ENCODE measurements at places on chromosomes 7 and 10.

GRCh38 chr10:33715303-33715975, 381.0 kb upstream of the NRP1 start:
- no peak for DNase-seq

- peak; percentile 94 for DNase-seq
Measured at GRCh38 chr7:16739863-16740622, 13.5 kb upstream of the TSPAN13 start.

DNA sequence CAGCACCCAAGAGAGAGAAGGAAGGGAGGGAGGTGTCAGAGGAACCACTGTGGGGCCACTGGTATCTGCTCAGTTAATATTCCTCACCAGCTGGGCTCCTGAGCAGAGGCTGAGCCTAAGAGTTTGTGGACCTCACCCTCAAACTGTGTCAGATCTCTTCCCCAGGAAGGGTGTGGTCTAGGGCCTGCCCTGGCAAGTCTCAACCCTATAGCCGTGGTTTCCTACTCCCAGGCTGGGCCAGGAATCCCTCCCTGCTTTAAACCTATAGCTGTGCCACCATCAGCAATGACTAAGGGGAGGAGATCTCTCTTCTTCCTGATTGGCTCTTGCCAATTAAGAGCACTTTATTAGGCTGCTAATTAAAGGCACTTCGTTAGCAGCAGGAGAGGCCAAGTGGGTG, 29.9 kb downstream of the POLL start:
- no peak for DNase-seq

DNA sequence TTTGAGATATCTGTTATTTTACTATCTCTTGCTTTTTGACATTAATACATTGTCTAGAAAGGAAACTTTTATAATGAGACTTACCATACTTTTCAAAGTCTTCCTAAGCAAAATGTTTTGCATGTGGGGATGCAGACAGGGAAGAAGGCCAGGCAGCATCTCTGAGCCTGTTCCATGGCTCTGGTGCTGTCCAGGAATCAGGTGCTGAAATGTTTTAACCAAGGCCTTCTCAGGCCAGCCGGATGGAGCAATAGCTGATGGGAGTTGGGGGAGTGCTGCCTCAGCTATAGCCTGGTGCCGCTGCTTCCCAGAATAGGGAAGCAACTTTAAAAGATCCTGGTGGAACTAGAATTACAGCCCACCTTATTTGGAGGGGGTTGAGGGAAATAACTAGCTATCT, 38.5 kb downstream of the CRTAC1 start:
- DNase-seq, result peak; percentile 33

DNA sequence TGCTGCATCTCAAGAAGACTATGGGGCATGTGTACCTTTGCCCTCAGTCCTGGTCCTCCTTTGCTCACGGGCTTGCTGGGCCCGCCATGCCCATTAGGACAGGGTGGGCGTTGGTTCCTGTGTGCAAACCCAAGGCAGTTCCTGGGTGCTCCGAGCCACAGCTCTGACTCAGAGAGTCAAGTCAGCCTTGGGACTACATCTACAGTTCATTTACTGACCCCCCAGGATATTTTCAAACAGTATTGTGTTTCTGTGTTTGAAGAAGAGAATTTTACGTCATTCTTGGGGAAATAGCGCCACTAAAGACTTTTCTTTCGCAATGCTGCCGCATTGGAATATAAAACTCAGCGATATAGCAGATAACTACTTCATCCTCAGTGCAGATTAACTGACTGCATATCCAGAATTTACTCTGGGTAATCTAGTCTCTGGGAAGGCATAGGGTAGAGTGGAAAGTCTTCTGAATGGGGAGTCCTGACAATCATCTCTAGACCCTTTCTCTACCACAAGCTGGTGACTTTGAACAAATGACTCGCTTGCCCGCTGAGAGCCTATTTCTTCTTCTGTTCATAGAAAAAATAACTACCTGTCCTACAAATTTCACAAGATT, 638.9 kb upstream of the FZD8 start:
- no peak for DNase-seq

DNA sequence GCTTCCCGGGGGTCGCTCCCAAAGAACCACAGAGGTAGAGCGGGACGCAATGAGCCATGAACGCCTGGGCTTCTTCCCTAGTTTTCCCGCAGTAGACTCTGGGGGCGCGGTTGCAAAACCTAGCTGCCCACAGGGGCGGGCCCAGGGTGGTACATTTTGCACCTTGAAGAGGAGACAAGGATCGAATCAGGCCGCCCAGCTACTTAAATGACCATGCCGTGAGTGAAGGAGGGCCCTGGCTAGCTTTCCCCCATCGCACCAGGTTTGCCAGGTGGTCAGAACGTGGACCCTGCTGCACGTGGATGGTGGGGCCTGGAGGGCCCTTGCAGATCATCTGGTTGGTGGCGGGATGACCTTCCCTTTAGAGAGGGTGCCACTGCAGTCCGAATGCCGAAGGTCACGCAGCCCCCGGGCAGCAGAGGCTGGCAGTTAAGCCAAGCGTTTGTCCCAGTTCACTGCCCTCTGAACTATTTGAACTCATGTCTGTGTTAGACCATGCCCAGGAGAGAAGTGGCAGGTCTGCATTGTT, 604 bp upstream of the SHTN1 start:
- peak; percentile 34 for DNase-seq

All from AG20443 (cell line).